Esophagus muscularis mucosa (tissue), 4 donors: ENCODE measurements at places on chromosomes 3 and 15. TPM values are rescaled to one million over a fixed set of nuclear protein-coding genes. Genes with fewer than 3 reads are reported as not detected.
A peak's percentile ranks its signal among the peaks of the same experiment; 100 is the strongest.

GRCh38 chr3:57434041-57434440, 110.1 kb downstream of the DNAH12 start:
- DNase-seq = no peak

SH2D7 gene
- total RNA-seq = not detected

DNA sequence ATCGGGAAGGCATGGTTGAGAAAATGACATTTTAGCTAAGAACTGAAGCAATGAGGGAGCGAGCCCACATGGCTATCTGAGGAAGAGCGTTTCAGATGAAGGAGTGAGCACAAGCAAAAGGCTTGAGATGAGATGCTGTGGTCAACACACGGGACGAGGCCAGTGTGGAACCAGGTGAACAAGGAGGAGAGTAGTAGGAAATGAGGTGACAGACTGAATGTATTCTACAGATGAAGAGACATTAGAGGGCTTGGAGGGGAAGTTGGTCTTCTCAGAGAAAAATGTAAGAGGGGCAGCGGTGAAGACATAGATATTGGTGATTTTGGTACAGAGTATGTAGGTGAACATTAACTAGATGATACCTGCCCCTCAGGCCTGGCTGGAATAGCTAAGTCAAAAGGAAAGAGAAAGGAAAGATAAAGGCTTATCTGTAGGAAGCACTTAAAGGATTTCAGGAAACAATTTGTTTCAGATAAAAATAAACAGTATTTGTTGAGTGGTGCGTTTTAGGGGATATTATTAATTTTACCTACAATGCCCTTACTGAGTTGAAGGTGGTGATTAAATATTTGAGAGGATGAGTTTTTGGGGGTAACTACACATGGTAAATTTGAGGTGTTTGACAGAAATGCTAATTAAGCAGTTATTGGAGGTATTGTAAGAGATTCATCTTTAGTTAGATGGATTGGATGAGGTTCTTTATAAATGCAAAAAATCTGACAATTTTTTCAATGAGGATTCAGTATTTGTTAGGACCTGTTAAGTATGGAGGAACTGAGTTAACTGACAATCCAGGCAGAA, 57.0 kb downstream of the SLTM start:
- no peak for DNase-seq

DNA sequence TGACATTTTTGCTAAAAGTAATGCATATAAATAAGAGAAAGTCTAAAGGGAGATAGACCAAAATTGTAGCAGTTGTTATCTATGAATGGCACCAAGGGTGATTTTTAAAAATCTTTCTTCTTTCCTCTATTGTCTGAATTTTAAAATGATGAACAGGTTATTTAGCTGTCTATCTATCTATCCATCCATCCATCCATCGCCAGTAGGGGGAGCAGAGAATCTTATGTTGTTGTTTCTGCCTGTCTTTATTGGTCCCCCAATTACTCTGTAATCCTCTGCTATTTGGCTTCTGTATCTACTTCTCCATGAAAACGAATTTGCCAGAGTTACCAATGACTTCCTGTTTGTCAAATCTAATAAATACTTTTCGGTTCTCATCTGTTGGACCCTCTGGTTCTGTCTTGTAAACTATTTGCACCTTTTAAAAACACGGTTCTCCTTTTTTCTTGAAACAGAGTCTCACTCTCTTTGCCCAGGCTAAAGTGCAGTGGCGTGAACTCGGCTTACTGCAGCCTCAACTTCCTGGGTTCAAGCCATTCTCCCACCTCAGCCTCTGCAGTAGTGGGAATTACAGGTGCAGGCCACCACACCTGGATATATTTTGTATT, 86.0 kb downstream of the ECT2 start:
- DNase-seq = no peak

- peak; percentile 88 for DNase-seq
These were observed 128.0 kb downstream of the LRIG1 start for GRCh38 chr3:66372681-66373350.

FBXO40 gene
- total RNA-seq = not detected

NANOGP8 gene
- total RNA-seq = 0.71 TPM

GRCh38 chr3:38117748-38118420, 19.0 kb downstream of the ACAA1 start:
- no peak for DNase-seq

ITGA11 gene
- 3.3 TPM for total RNA-seq

SLC30A4 gene
- total RNA-seq = 12.5 TPM

- DNase-seq = no peak
These were observed 22.3 kb upstream of the CBLB start for GRCh38 chr3:105891101-105891500.

- DNase-seq = no peak
These were observed 1.3 kb downstream of the SACM1L start for GRCh38 chr3:45690336-45691035.

DNA sequence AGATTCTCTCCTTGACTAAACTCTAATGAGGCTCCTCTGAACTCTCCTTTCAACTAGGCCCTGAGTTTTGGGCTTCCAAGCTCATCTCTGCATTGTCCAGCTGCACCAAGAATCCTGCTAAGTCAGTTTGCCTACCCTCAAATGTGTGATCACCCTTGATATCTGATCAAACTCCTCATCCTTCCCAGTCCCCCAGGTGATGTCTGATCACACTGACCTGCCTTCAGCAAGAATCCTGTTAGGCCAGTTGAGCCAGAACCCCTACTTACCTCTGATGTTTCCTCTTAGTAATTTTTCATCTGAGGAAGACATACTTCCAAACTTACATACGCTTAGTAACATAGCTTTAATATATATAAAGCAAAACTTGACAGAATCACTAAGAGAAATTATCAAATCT, 28.8 kb downstream of the SUMF1 start:
- no peak for DNase-seq

DNA sequence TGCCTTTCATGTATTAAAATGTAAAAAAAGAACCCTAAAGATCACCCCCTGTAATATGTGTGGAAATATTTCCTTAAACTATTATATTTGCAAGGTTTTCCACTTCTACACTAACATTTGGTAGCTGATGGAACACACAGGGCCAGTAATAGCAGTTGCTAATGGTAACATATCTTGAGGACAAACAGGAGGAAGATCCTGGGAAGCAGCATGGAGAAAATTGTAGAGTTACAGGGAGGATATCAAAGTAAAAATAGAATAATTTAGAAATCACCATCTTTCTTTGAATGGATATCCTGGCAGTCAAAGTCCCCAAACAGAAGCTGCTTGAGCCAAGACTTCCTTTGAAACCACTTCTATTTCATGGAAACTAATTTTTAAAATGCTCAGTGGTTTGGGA, 29.5 kb upstream of the OSTN start:
- DNase-seq = no peak

DNA sequence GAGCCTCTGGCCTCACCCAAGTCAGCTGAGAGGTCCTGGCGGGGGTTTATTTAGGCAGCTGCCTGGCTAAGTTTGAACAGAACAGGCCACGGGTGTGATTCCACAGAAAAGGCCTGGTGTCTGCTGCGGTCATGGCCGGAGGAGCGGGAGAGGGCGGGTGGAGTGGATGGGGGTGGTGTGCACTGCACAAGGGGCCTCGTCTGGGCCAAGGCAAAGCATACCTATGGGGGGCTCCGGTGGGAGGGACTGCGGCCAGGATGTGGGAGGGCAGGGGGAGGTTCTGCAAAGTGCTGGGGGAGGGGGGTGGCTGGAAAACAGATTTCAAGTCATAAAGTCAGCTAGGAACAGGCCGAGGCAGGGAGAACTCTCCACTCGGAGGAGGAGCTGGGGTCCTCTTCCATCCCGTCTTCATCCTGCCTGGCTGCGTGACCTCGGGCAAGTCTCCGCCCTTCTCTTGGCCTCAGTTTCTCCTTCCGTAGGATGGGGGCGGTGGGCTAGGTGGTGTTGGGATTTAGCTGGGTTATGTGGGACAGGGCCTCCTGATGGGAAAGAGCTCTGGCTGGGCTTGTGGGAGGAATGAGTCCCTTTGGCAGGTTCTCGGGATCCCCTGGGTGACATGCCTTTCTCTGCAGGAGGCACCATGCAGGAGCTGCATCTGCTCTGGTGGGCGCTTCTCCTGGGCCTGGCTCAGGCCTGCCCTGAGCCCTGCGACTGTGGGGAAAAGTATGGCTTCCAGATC, 878 bp downstream of the ISLR start:
- no peak for DNase-seq

ULK3 gene
- total RNA-seq = 49.2 TPM

- DNase-seq = no peak
These were observed 295.1 kb downstream of the EPHB1 start for GRCh38 chr3:135090020-135090717.

GRCh38 chr3:52890735-52891134, 6.6 kb downstream of the STIMATE start:
- no peak for DNase-seq

PRTG gene
- 0.42 TPM for total RNA-seq

DNA sequence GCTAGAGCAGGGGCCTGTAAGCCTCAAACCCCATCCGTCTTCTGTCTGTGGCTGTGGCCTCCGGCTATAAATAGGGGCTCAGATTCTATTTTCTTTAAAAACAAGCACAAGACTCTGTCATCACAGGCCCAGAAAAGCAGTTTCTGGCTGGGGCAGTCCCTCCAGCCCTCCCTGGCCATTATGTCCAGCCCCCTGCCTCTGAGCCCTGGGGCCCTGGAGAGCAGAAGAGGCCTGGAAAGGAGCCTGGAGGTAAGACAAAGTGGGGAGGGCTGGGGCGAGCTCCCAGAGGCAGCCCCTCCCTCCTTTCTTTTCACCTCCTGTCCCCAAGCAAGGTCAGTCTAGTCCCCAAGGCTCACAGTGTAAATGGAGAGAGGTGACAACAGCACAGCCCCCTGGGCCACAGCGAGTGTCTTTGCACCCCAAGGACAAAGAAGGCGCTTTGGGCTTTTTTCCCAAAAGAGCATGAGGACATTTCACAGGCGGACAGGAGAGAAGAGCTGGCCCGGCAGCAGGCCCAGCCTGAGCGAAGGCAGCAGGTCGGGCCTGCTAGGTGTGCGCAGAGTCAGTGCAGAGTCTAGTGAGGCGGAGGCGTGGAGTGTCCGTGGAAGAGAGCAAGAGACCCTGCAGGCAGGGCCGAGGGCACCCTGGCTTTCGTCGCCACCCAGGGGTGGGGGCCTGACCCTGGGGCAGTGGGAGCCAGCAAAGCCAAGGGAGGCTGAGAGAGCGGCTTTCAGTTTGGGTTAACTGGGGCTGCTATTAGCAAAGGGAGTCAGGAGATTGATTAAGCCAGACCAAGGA, 188.3 kb downstream of the TBC1D2B start:
- no peak for DNase-seq

ZMYND10 gene
- total RNA-seq = not detected

- DNase-seq = no peak
These were observed 29.6 kb downstream of the MSL2 start for GRCh38 chr3:136166507-136166906.

MKRN3 gene
- 0.46 TPM for total RNA-seq

GRCh38 chr15:43948691-43949325, 122.0 kb downstream of the WDR76 start:
- peak; percentile 31 for DNase-seq

DNA sequence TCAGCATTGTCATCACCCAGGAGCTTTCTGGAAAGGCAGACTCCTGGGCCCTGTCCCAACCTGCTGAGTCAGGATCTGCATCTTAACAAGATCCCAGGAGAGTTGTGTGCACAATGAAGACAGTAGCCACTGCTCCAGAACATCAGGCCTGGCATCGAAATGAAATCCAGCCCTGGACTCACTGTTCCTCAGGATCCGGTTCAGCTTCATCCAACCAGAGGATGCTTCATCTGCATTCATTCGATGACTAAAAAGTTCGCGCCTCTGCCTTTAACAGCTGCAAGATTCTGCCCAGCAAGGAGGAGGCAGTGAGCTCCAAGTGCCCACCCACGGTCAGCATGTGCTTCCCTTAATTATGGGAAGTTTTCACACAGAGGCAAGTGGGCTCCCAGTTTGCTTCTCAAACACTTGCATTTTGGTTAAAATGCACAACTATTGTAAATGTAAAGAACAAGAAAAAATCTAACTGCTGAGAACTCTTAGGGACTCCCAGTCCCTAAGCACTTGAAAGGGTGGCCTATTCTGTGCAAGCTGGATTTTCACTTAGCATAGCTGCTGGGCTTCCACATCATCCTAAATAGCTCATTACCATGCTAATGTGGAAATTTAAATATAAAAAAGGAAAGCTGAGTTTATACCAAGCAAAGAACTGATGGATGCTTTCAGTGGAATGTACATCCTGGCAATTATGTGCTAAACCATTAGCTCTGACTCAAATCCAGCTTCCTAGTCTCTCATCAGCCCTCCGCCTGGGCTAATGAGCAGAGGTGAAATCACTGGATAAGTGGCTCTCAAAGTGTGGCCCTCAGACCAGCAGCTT, 25.5 kb upstream of the ESYT3 start:
- DNase-seq = no peak

DENND4A gene
- total RNA-seq = 23.0 TPM

FGD5 gene
- 15.9 TPM for total RNA-seq

DNA sequence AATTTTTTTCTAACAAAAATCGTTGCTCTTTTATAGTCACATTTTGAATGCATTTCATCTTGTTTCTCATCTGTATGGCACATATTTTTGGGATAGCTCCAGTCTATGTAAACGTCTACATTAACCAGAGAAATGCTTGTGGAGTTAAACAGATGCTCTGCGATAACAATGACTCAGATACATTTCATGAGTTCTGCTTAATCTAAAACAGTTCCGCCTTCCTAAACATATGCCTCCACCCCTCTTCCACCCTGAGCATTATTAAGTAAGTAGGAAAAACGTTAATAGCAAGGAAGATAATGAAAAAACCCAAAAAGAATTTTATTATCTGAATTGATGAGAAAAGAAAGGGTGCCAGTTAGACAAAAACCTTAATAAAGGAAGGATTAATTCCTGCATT, 396.1 kb downstream of the TUSC7 start:
- no peak for DNase-seq

GRCh38 chr3:44419923-44420650, 57.4 kb downstream of the ZNF445 start:
- no peak for DNase-seq

- no peak for DNase-seq
These were observed 2.7 kb downstream of the MECOM start for GRCh38 chr3:169660709-169661360.

MAP6D1 gene
- total RNA-seq = 2.5 TPM

MEIS2 gene
- total RNA-seq = 66.4 TPM

DNA sequence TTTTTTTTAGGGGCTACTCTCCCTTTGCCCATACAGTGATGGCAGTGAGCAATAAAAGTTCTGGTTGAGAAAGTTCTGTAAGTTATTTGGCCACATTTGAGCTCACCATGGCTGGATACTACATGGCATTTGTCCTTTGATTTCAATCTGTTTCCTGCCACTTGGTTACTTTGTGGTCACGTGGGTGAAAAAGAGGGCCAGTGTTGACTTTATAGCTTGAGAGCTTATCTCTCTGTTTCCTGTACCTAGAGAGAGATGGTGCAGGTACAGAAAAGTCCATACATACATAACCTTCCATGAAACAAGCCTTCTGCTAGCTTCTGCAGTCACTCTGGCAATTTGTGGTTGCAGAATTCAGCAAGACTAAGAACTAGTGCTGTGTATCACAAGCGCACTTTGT, 23.4 kb upstream of the MECOM start:
- peak; percentile 31 for DNase-seq
